Activated CD4-positive, alpha-beta T cell treated with anti-CD3 and anti-CD28 coated beads, Interleukin-2, amount 50 U/mL, for 1 hour (primary cell): ENCODE measurements at places on chromosomes 2 and 18.

DNA sequence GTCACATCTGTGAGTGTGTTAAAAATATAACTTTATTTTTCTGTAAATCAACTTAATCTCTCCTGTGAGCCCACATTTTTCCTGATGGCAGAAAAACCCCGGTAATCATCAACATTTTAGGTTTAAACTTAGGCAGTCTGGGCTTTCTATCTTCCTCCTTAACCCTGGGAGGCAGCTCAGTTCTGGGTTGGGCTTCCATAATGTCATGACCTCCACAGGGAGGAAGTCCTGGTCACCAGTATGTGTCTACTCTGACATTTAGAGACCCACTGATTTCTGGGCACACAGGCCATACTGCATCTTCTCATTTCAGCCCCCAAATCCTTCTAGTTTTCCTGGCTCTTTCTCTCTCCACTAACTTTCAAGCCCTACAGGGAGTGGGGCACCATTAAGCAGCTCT lies 181.2 kb downstream of the DYSF start:
- no peak for DNase-seq

GRCh38 chr2:158530829-158531228 lies 74.1 kb downstream of the PKP4 start:
- DNase-seq = no peak

GRCh38 chr2:60554646-60555065 lies 1.2 kb upstream of the BCL11A start:
- no peak for DNase-seq

DNA sequence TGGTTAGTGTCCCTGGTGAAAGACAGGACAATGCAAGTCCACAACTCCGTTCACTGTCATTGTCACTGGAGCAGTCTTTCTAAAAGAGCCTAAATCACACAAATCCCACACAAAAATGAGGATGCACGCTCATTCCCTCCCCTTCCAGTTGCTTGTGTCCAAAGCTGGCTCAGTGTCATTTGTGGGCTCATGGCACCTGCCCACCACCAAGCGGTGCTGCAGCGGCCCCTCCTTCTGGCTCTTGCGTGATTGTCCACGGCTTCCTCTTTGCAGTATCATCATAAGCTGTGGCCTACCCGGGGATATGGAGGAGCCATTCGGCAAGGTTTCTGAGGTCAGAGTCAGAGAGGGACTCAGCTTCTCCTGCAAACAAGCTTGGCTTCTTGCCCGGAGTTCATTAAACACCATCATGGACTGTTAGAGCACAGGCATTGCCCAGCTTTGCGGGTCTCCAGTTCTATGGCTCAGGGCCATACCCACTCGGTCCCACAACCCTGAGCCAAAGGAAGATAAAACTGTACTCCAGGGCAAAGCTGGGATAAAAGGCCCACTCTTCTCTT lies 179.4 kb upstream of the AGAP1 start:
- DNase-seq = no peak

DNA sequence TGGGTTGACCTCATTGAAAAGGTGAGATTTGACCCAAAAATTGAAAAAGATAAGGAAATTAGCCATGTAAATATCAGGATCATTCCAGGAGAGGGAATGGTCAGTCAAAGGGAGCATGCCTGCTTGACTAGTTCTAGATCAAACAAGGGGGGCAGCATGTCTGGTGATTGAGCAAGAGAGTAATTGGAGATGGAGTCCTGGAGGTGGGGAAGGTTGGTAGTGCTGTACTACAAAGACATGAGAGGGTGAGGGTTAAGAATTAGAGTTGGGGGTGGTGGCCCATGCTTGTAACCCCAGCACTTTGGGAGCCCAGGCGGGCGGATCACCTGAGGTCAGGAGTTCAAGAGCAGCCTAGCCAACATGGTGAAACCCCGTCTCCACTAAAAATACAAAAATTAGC lies 2.0 kb downstream of the MRPL30 start:
- DNase-seq = no peak

- no peak for DNase-seq
Measured at GRCh38 chr2:9336576-9337314, 86.6 kb downstream of the ITGB1BP1 start.

DNA sequence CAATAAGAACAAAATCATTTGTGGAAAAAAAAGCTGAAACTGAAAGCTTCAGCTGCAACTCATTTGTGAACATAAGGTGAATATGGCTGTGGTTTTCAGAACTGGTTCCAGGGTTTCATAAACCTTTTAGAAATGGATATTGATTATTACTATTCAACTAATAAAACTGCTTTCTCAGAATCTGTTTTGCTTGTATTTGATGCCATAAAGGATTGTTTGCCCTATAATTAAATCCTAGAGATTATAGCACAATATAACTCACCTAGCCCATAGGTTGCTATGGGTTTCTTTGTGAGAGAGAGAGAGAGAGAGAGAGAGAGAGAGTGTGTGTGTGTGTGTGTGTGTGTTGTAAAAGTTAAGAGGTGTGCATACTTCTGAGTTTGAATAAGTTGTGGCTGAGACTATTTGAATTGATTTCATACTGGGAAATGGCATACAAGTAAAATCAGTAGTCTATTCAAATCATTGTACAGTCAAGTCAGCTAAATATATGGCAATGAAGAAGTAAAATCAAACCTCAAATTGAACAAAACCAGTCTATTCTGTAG lies 339.2 kb downstream of the ARHGAP15 start:
- DNase-seq = no peak

- no peak for DNase-seq
Measured at GRCh38 chr2:14779252-14779651, 146.7 kb downstream of the LRATD1 start.
